ENCODE measurements at places on chromosomes 6 and 20.

- DNase-seq = no peak
Measured at GRCh38 chr6:165649166-165650137, 13.6 kb downstream of the PDE10A start.

DNA sequence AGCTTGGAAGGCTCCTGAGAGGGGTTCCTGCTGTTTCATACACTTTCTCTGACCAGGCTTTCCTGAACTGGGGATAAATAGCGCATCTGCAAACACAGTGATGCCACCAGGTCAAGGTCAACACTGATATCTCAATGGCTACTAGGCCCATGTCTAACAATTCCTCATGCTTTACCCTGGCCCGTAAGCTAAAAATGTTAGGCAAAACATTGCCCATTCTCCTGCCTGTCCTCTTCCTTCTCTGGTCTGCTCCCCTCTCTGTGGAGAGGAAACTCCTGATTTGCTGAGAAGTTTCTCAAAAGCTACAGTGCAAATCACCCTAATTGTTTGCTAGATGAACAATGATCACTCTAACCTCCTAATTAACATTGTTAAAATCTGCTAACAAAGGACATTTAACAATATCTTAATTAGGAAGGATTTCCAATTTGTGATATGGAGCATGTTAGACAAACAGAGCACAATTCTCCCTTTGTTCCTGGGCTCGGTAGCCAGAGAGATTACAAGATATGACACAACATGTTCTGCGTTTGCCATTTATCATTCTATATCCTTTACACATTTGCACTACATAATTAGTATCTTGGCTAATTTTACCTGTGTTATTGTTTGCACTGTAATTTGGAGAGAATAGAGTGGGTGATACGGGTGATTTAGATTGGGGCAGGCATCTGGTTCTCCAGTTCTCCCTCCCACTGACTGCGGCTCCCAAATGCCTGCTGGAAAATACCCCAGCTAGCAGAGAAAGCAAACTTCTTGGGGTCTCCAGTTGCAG lies 266.8 kb downstream of the CD83 start:
- DNase-seq = no peak

DNA sequence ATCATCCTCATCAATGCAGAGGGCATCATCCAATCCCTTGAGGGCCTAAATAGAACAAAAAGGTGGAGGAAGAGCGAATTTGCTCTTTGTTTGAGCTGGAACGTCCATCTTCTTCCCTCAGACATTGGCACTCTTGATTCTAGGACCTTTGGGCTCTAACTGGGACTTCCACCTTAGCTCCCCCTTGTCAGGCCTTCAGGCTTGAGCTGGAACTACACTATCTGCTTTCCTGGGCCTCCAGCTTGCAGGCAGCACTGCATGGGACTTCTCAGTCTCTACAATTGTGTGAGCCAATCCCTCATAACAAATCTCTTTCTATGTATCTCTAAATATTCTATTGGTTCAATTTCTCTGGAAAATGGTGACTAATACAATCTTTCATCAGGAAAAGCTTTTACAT lies 155.4 kb downstream of the MCHR2 start:
- no peak for DNase-seq

- peak; percentile 77 for DNase-seq
Measured at GRCh38 chr20:6767536-6768227, at the start of gene BMP2. TSS of gene BMP2 (plus strand) at chr20:6767686. CDS start at chr20:6770127, 2,441 bp downstream.

DNA sequence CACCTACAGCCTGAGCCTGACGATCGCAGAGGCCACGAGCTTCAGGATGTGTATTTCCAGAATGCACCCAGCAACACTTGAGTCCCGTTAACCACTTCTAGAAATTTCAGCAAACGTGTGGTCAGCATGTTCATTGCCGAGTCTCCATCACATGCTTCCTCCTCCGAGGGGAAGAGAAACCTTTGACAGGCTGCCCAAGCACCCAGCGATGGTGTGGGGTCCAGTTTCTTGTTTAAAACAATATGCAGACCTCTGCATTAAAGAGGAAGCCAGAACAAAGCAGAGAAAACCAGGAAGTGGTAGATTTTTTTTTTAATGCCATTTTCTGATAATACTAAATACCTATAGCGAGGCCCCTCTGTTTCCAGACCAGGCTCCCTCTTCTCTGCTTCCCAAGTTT lies 71.9 kb downstream of the GNAS-AS1 start:
- DNase-seq = no peak

GRCh38 chr6:18284261-18284660 lies 19.9 kb upstream of the DEK start:
- no peak for DNase-seq

GRCh38 chr6:4256969-4257368 lies 121.6 kb upstream of the ECI2 start:
- DNase-seq = no peak

GRCh38 chr6:2434116-2434515 lies 188.7 kb upstream of the GMDS start:
- no peak for DNase-seq

GRCh38 chr6:20426177-20427082 lies 24.8 kb downstream of the E2F3 start:
- no peak for DNase-seq

- peak; percentile 60 for DNase-seq
Measured at GRCh38 chr6:28982476-28983266, 22.4 kb downstream of the ZNF311 start.

DNA sequence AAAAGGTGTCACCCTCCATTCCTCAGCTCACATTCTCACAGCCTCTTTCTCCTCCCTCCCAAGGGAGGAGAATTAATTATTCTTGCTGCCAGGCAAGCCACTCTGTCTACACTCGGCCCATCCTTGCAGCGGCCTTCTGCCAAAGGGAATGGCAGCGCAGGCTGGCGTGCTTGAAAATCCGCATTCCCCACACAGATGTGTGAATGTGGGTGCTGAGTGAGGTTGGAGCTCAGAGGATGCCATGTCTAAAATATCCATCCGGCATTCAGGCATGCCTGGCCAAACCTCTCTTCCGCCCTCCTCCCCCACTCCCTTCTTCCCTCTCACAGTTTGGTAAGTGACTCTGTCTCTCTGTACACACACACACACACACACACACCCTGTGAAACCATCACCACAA lies 27.7 kb downstream of the PNPLA1 start:
- DNase-seq = no peak

GRCh38 chr6:2934057-2934456 lies 30.9 kb upstream of the SERPINB9 start:
- DNase-seq = no peak

- DNase-seq = no peak
Measured at GRCh38 chr20:34570859-34571306, 12.4 kb downstream of the MAP1LC3A start.
